NCI-H1694 (cell line): ENCODE measurements at places on chromosomes 12 and 14.

DNA sequence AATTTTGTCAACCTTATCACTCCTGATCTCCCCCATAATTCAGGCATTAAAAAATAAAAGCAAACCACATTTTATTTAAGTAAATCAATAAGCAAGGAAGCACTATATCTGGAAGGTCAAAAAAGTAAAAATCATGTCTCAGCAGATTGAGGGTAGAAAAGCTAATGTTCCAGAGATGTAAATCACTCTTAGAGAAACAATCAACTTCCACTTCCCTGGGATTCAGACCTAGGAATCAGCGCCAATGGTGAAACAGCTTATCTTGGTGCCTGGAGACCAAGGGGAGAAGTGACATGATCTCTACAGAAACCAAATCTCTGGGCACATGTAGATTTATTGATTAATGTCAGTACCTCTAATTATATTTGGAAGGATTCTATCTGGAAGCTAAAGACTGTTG lies 10.9 kb upstream of the SNX6 start:
- DNase-seq = no peak

- no peak for DNase-seq
Measured at GRCh38 chr12:71197460-71197859, 39.7 kb upstream of the TSPAN8 start.

- DNase-seq = no peak
Measured at GRCh38 chr12:30692470-30692869, 3.2 kb downstream of the IPO8 start.

GRCh38 chr14:45287610-45288009 lies 34.6 kb upstream of the MIS18BP1 start:
- DNase-seq = no peak

GRCh38 chr14:72634691-72635616 lies 258.9 kb downstream of the DPF3 start:
- DNase-seq = no peak

- no peak for DNase-seq
Measured at GRCh38 chr14:68223631-68224030, 404.1 kb downstream of the RAD51B start.

- no peak for DNase-seq
Measured at GRCh38 chr14:100108840-100109593, 43.8 kb downstream of the EVL start.

DNA sequence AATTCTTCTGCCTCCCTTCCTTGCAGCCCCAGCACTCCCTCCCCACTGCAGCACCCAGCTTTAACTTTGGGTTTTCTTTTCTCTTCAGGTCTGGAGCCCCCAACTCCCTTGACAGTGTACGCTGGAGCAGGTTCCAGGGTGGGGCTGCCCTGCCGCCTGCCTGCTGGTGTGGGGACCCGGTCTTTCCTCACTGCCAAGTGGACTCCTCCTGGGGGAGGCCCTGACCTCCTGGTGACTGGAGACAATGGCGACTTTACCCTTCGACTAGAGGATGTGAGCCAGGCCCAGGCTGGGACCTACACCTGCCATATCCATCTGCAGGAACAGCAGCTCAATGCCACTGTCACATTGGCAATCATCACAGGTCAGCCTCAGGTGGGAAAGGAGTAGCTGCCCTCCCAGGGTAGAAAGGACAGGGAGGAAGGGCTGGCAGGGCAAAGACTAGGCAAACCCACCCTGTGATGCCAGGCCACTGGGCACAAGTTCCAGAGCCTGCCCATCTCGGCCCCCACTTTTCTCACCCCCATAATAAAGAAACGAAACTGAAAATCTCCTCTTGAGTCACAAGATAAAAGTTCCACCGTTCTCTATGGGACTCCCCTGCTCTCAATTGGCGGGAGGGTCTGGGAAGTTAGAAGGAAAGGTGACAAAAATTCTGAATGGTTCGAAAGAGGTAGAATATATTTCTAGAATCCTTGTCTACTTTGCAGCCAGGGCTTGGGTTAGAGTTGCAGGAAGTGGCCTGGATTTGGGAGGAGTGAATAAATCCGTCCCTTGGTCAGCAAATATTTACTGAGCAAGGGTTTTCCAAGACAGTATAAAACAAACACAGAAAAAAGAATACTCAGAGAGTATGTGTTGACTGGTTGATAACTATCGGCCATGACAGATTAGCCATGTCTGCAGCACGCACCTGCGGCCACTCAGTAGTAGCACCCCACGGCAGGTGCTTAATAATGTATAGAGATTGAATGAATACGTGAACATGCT lies 3.2 kb downstream of the LAG3 start:
- DNase-seq = no peak

- no peak for DNase-seq
Measured at GRCh38 chr14:94049625-94050023, 23.5 kb downstream of the OTUB2 start.

GRCh38 chr12:65517656-65518210 lies 239.2 kb downstream of the MSRB3 start:
- no peak for DNase-seq

GRCh38 chr12:89101440-89101839 lies 250.9 kb downstream of the DUSP6 start:
- DNase-seq = no peak

- DNase-seq = no peak
Measured at GRCh38 chr14:61561657-61562276, 133.5 kb upstream of the HIF1A start.

- peak; percentile 57 for DNase-seq
Measured at GRCh38 chr12:53213348-53213747, 6.3 kb upstream of the ITGB7 start.

- peak; percentile 25 for DNase-seq
Measured at GRCh38 chr12:100733817-100734593, 60.6 kb upstream of the ANO4 start.
